HS-5 (cell line): ENCODE measurements at places on chromosomes 5 and 9.
A peak's percentile ranks its signal among the peaks of the same experiment; 100 is the strongest.

GRCh38 chr9:21294364-21294774, 10.7 kb downstream of the IFNA5 start:
- DNase-seq, result peak; percentile 46

DNA sequence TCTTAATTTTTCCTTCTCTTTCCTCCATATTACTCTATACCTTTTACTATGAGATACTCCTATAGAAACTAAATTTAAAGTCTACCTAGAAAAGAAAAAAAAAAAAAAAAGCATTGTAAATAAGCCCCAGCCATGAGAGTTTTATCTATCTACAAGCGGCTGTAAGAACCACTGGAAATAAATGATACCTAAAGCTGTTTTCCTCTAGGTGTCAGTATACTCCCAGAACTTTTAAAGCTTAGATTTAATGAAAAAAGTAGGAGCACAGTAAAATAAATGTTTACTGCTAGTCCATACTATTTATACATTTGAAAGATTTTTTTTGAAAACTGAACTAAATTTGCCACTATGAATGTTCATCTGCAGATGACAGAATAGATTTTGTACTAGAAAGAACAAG, 26.2 kb downstream of the TYRP1 start:
- no peak for DNase-seq

DNA sequence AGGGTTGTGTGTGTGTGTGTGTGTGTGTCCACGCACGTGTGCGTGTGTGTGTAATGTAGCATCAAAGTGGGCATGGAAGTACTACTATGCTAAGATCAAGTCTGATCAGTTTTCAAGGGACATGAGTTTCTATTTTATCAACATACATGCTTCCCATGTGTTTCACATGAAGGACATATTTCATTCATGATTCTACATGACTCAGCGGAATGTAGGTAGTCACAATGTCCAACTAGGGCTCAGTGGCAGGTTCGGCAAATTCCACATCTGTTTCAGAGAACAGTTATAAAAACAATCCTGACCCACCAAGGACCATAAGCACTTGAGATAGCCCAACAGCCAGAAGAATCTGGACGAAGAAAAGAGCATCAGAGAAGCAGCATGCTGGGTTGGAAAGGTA, 148.3 kb downstream of the SPOCK1 start:
- no peak for DNase-seq

- no peak for DNase-seq
Measured at GRCh38 chr9:1469996-1470395, 419.8 kb downstream of the DMRT2 start.

DNA sequence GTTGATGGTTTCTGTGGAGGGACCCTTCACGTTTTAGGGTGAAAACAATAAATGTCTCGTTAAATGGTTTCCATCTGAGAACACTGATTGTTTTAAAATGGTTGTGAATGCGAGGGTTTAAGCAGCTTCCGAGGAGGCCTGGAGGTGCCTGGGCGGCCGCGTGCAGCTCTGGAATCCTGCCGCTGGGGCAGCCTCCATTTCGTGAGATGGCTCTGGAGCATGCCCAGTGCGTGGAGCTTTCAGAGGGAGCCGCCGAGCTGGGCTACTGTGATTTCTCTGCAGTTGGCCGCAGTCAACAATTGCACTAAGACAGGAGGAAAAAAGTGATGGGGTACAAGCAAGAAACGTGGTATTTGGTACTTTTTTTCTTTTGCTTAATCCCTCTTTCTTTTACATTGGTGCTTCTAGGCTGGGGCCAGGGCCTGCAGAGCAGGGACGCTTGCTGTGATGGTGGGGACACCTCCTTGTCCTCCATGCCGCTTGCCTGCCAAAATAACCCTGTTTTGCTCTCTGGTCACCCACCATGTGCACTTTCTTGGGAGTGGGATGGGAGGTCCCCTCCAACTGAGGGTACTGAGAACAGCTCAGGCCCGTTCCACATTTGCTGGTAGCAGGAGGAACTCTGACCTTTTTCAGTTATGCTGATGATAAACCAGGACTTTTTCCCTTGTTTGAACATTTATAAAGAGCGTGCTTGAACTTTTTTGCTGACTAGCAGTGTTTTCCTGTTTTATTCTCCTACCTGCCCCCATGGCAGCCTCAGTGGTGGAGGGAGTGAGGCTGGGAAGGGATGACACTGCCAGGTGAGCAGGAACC, 47.1 kb downstream of the EHMT1 start:
- no peak for DNase-seq

GRCh38 chr5:32831624-32832023, 120.5 kb downstream of the NPR3 start:
- no peak for DNase-seq

DNA sequence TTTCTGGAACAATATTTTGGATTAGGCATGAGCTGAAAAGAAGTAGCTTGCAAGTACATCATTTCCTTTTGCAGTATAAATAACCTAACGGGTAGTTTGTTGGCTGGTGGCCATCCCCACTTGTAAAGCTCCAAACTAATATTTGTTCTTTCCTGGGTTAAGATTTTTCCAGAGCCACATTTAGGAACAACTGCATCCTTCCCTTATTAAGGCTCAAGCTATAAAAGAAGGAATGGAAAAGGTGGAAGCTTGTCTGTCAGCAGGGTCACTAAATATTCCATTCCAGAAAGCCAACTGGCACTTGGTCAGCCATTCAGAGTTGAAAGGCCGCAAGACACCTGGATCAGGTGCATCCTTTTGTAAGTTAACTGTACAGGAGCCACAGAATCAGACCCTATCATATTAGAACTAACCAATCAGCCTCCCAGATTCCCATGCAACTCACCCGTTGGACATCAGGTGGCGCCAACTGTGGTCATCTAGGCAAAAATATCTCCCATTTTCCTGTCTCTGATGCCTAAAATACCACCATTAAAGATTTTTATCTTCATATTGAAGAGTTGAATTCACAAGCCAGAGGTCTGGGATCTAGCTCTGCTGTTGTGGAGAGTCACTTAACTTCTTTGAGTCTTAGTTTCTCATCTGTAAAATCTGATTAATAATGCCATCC, 82.9 kb downstream of the PTCD2 start:
- DNase-seq, result no peak

GRCh38 chr5:122722341-122722740, 52.5 kb upstream of the SNX2 start:
- DNase-seq, result no peak

DNA sequence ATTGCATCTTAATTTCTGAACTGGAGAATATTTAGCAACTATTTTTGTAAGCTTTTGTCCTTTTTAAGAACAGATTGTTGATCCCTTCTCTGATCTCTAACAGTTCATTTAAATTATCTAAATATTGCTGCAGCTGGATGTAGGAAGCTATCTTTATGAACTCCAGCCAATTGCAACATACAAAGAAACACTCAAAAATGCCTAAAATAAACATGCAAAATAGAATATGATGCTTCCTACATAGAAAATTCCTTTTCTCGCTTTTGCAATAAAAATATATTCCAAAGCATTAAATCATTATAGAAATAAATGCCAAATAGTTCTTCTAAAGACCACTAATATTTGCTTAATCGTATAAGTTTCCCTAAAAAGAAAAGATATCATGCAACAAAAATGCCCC, 218.6 kb downstream of the LURAP1L start:
- no peak for DNase-seq

- DNase-seq, result no peak
Measured at GRCh38 chr9:121833061-121833460, 181.6 kb downstream of the DAB2IP start.

GRCh38 chr9:8428389-8428788, 628.8 kb upstream of the DMAC1 start:
- DNase-seq, result no peak

- peak; percentile 58 for DNase-seq
Measured at GRCh38 chr5:34053133-34053532, 10.1 kb upstream of the C1QTNF3 start.

DNA sequence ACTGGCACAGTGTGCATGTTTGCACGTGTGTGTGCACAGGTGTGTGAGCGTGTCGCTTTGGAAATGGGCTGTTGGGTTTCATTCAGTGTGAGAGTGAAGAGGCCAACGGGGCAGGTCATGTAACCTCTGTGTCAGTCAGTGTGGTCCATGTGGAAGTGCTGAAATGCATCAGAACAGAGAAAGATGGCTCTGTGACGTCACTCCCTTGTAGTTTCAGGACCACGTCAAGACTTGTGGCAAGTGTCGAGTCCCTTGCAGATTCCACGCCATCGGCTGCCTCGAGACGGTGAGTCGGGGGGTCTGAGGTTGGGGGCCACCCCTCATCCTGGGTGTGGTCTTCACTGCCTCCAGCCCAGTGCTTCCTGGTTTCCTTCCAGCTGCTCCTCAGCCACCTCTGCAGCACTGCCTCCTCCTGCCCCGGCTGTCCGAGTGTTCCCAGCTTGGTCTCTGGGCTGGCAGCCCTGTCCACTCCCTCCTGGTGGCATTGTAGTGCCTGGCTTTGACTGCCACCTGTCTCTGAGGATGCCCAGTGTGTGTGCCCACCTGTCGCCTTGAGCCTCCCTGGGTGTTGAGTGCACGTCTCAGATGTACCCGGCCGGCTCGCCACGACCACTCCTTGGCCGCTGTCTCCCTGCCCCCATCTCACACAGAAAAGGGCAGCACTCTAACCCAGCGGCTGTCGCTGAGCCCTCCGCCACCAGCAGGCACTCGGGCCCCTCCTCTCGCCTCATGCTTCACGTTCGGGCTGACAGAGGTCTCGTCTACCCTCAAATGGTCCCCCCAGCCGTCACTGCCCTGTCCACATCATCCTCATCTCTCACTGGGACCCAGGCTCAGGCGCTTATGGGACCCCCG, 28.0 kb downstream of the FBXW5 start:
- no peak for DNase-seq
